Stimulated activated CD4-positive, alpha-beta T cell treated with anti-CD3 and anti-CD28 coated beads, TNF-alpha, amount 100 ng/mL, for 24 hours (primary cell): ENCODE measurements at places on chromosomes 12 and 14.

GRCh38 chr14:64255756-64256155, 38.4 kb downstream of the ESR2 start:
- DNase-seq, result no peak

GRCh38 chr12:51008329-51009055, 17.7 kb downstream of the SLC11A2 start:
- no peak for DNase-seq

- no peak for DNase-seq
Measured at GRCh38 chr14:77805706-77806105, 5.8 kb downstream of the ADCK1 start.

- no peak for DNase-seq
Measured at GRCh38 chr12:110330544-110330943, 49.5 kb downstream of the ATP2A2 start.

- no peak for DNase-seq
Measured at GRCh38 chr12:132413931-132414588, 75.9 kb upstream of the FBRSL1 start.

DNA sequence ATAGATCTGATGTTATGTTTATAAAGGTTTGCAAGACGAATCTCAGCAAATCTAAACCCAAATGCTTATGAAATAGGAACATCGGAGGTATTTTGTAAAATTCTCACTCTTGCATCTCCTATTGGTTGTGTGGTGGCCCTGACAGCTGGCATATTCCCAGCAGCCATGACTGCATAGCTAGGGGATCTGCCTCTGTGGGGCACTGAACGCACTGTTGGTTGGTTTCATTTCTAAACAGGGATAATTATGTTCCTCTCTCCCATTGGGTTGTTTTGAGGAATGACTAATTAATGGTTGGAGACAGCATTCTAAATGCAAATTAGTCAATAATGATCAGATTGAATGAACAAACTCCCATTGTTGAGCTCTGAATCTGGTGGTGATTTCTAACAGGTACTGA, 2.7 kb upstream of the BEST3 start:
- no peak for DNase-seq

DNA sequence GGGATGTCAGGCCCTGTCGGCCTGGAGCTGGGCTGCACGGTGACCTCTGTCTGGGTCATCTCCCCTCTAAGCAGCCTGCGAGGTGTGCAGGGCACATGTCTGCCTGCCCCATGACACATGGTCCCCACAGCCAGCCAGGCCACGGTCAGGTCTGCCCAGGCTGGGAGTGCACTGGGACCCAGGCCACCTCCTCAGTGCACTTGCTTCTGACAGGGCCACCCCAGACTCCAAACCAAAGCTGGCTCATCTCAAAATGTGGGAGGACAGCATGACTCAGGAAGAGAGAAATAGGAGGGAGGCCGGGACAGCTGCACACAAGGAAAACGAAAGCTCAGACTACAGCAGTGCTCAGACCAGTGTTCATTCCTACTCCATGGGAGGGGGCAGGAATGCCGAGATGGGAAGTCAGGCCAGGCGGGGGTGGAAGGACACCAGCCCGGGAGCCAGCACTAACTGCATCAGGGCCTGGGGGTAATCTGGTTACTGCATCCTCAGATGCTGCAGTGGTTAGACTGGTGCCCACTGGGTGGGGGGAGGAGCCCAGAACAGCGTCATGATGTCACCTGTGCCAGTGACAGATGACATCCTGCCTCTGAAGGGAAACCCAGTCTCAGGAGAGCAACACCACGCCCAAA, 4.0 kb downstream of the P2RX2 start:
- no peak for DNase-seq
